Dorsolateral prefrontal cortex (tissue), 122 donors: ENCODE measurements at places on chromosomes 3 and 15. TPM values are rescaled to one million over a fixed set of nuclear protein-coding genes. Genes with fewer than 3 reads are reported as not detected.

DNA sequence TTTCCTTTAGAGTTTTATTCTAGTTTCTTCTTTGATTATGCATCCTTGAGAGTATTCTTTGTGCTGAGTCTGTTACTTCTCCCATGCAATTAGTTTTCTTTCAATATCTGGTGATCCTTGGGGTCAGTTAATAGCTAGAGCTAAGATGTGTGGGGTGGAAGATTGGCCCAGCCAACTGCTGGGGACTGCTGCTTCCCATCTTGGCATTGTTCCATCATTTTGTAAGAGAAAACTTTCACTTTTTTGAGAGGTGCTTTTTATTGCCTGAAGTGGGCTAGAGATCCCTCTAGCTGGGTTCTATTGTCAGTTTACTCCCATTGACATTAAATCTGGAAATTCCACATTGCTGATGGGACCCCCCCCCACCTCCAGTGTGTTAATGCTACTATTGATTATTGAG, 15.4 kb downstream of the BCL2L10 start:
- no peak for DNase-seq

KIF7 gene
- 5.2 TPM for total RNA-seq

GRCh38 chr15:100141311-100142001, 200.3 kb downstream of the ADAMTS17 start:
- no peak for DNase-seq

SAMMSON gene
- total RNA-seq, result 4.1 TPM

PLA2G4E gene
- total RNA-seq, result 0.15 TPM

- no peak for DNase-seq
These were observed 290.6 kb downstream of the SATB1 start for GRCh38 chr3:18134386-18135059.

- no peak for DNase-seq
These were observed 166.1 kb downstream of the GABRG3 start for GRCh38 chr15:27137127-27137526.

DNA sequence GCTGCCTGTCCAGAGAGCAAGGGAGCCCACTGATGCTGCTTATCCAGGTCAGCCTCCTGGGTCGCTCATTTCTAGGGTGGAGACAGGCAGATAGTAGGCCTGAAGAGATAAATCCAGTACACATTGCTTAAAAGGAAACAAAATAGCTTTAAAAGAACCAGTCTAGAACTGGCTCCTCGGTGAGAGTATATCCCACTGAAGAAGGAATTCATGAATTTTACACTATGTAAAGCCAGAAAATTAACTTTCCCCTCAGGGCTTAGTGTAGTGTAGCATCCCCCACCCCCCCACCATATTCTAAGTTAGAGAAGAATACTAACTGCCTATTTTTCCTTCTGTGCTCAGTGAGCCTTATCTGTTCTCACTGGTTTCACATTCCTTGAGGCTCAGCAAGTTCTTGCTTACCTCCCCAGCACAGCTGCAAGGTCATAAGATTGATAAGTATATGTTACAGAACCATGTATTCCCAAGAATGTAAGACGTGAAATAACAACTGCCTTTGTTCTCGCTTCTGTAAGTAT, 30.5 kb upstream of the NOX5 start:
- no peak for DNase-seq
